ENCODE measurements at places on chromosomes 2 and 18. TPM values are rescaled to one million over a fixed set of nuclear protein-coding genes. Genes with fewer than 3 reads are reported as not detected.
A peak's percentile ranks its signal among the peaks of the same experiment; 100 is the strongest.

Gene MAPRE2
- 49.8 TPM for total RNA-seq

Gene SYT4
- not detected for total RNA-seq

Gene TDRD15
- total RNA-seq = not detected

Gene STON1
- 38.0 TPM for total RNA-seq

Gene LBH
- total RNA-seq = 74.7 TPM

Gene C1QL2
- total RNA-seq = not detected

GRCh38 chr18:50189160-50189559, 5.8 kb downstream of the MYO5B start:
- no peak overlapping the region for H3K4me3 ChIP-seq
- H3K4me1 ChIP-seq = peaks cover 4% of the 10 kb centered on the region

DNA sequence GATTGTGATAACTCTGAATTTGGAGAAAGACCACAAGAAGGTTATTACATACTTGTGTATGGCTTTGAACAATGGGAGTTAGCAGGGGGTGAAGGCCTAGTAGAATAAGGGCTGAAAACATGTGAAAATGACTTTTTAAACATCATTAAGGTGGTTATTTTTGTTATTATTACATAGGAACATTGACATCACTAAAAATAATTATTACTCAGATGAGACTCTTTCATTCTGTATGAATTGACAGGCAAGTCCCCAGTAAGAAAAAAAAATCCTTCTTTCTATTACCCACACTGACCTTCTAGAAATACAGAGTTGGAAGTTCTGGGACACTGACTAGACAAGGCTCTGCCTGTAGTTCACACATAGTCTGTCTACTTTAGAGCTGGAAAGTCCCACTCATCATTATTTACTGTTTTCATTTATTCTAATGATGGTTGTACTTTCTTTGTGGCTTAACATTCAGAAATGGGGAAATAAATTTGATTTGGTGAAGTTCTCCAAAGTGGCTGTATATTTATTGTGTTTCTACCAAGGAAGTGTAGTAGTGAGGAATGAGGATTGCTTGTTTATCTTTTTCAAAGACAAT, 219.6 kb upstream of the EPAS1 start:
- no peak overlapping the region for H3K27ac ChIP-seq
- DNase-seq = no peak
- H3K27me3 ChIP-seq = no peaks in the 10 kb centered on the region

DNA sequence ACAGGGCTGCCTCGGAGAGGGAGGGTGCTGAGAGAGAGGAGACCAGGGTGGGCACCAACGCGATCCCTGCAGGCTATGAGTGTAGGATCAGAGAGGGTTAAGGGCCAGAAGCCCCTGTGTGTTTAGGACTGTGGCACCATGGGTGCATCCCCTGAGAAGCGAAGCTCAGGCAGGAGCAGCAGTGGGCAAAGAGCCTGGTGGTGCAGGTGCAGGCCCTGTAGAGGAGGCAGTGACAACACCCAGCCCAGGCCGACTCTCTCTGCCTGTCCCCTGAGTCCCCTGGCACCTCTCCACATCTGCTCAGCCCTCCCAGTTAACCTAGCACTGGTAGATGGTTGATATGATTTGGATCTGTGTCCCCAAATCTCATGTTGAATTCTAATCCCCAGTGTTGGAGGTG, 139.8 kb downstream of the RNF152 start:
- no peaks in the 10 kb centered on the region for H3K27me3 ChIP-seq
- H3K27ac ChIP-seq = no peak overlapping the region
- DNase-seq = no peak
- no peak overlapping the region for H3K4me3 ChIP-seq

DNA sequence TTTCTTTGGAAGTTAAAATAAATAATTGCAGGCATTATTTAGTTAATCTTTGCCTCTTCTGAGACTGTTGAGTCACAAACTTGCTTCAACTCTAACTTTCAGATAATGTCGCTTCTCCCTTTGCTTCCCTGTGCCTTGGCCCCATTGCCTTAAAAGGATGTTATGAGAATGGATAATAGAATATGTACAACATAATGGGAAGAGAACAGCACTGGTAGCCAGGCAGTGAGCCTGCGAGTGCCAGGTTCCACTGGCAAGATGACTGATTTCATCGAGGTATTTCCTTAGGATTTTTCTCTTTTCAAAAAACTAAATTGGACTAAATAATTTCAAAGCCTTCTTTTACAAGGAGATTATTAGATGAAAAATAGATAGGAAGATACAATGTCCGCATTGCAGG, 420.9 kb downstream of the TGIF1 start:
- H3K27ac ChIP-seq = no peak overlapping the region
- peaks cover 35% of the 10 kb centered on the region for H3K27me3 ChIP-seq
- no peak overlapping the region for H3K4me3 ChIP-seq

GRCh38 chr2:220143336-220143735, 515.9 kb downstream of the SLC4A3 start:
- DNase-seq = no peak
- H3K27ac ChIP-seq = no peak overlapping the region
- peaks cover 5% of the 10 kb centered on the region for H3K4me1 ChIP-seq
- no peaks in the 10 kb centered on the region for H3K27me3 ChIP-seq
- H3K4me3 ChIP-seq = no peak overlapping the region

- no peak overlapping the region for H3K4me3 ChIP-seq
- peaks cover 24% of the 10 kb centered on the region for H3K4me1 ChIP-seq
- DNase-seq = no peak
- no peaks in the 10 kb centered on the region for H3K36me3 ChIP-seq
These were observed 85.1 kb downstream of the ARL4C start for GRCh38 chr2:234411793-234412192.

DNA sequence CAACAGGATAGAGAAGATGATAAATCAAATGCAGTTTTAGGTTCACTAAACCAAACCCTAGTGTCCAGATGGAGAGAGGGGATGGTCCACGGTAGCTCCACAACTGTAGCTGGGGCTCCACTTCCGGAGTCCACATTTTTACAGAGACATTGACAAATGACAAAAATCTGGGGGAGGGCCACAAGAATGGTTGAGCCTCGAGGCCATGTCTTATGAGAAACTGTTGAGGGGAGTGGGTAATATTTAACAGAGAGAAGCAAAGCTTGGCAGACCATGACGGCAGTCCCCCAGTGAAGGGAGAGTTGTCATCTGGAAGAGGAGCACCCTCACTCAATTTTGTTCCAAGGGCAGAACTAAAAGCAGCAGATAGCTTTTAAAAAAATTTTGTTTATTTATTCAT, 17.6 kb upstream of the EPHA4 start:
- H3K27me3 ChIP-seq = peaks cover 26% of the 10 kb centered on the region
- no peak overlapping the region for H3K27ac ChIP-seq
- no peak overlapping the region for H3K4me3 ChIP-seq

- H3K36me3 ChIP-seq = peaks cover 4% of the 10 kb centered on the region
- no peak overlapping the region for H3K4me3 ChIP-seq
- peaks cover 58% of the 10 kb centered on the region for H3K4me1 ChIP-seq
- H3K27ac ChIP-seq = peak overlapping the region; percentile 79
- no peak for DNase-seq
These were observed 30.8 kb downstream of the TBC1D8 start for GRCh38 chr2:101120124-101120996.

DNA sequence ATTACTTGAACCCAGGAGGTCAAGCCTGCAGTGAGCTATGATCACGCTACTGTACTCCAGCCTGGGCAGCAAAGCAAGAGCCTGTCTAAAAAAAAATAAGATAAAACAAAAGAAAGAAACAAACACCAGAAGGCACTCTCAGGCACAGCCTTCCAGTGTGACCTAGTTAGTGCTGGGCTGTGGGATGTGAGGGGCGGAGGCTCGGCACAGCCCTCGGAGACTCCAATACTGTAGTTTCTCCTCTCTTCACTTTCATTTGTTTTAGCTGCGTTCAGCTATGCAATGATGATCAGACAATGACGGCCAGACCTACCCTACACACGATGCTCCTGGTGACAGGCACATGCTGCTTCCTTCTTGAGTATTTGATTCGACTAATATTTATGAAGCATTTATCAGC, 127.7 kb downstream of the SOCS6 start:
- peaks cover 8% of the 10 kb centered on the region for H3K4me1 ChIP-seq
- no peak for DNase-seq
- H3K27me3 ChIP-seq = no peaks in the 10 kb centered on the region
- H3K36me3 ChIP-seq = no peaks in the 10 kb centered on the region
- H3K27ac ChIP-seq = no peak overlapping the region
- no peak overlapping the region for H3K4me3 ChIP-seq

DNA sequence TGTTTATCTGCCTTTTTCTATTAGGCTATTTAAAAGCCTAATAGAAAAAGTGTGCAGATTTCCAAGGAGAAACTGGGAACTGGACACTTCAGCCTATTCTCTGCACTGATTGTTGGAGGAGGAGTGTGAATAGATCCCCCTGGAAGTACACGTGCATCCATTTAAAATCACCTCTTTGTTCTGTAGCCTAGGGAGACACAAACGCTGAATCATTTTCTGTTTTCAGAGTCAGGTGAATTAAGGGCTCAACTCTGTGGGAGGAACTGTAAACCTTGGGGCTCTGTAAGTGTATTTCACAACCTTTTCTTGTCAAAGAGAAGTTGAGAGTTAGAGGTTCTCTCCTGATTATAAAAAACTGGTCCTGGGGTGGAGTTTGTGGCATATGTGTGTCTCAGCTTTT, 159.7 kb downstream of the SPAG16 start:
- H3K27ac ChIP-seq = no peak overlapping the region
- no peak for DNase-seq
- H3K4me3 ChIP-seq = no peak overlapping the region
- no peaks in the 10 kb centered on the region for H3K27me3 ChIP-seq
- no peaks in the 10 kb centered on the region for H3K4me1 ChIP-seq

- peaks cover 9% of the 10 kb centered on the region for H3K4me1 ChIP-seq
- DNase-seq = peak; percentile 56
- H3K4me3 ChIP-seq = no peak overlapping the region
- no peaks in the 10 kb centered on the region for H3K36me3 ChIP-seq
- H3K27me3 ChIP-seq = peaks cover 22% of the 10 kb centered on the region
These were observed 20.1 kb upstream of the TTC39C start for GRCh38 chr18:23994361-23994902.

Data from osteocyte (in vitro differentiated cells).